ENCODE measurements at places on chromosomes 11 and 22.
A peak's percentile ranks its signal among the peaks of the same experiment; 100 is the strongest.

DNA sequence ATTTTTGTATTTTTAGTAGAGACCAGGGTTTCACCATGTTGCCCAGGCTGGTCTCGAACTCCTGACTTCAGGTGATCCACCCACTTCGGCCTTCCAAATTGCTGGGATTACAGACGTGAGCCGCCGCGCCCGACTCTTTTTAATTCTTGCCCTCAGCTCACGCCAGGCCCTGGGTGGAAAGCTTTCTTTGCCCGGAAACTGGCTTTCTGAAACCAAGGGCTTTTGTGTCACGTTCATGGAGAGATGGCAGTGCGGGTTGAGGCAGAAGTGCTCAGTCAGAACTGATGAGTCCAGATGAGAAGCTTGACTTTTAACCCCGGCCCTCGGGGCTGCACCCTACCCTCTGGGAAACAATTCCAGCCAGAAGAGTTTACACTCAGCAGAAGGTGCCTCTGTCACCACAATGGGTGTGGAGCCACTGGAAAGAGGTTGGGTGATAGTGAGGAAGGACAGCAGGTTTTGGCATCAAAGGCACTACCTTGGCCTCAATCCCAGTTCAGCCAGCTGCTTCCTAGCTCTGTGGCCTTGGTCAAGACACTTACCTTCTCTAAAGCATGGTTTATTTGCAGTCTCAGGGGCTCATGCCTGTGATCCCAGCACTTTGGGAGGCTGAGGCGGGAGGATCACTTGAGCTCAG is 890 bp upstream of the ARFGAP3 start:
- ATAC-seq, result no peak
- H3K27me3 ChIP-seq, result no peaks in the 10 kb centered on the region
- H3K27ac ChIP-seq, result no peak overlapping the region
- peak overlapping the region; percentile 94 for H3K4me3 ChIP-seq

DNA sequence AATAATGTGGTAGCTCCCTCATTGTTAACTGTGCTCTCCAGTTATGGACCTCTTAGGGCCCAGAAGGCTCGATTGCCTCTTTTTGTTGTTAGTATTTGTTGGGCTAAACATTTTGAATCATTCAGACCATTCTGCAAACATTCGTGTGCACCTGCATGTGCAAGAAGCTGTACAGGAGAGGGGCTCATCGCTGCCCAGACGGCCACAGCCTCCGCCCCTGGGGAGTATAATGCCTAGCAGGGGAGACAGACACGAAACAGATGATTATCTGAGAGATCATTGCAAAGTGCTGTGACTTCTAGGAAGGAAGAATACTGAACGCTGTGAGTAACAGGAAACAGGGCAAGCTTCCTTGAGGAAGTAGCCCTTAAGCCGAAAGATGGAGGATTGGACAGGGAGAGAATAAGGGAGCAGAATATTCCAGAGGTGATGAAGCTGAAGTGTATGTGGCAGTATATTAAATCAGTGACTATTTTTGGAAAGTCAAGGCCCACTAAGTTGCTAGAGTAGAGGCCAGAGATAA is 123.3 kb upstream of the RASSF10 start:
- no peaks in the 10 kb centered on the region for H3K36me3 ChIP-seq
- no peak overlapping the region for H3K27ac ChIP-seq
- no peak for ATAC-seq
- H3K4me3 ChIP-seq, result no peak overlapping the region

- no peak overlapping the region for H3K4me3 ChIP-seq
- no peaks in the 10 kb centered on the region for H3K36me3 ChIP-seq
- H3K27ac ChIP-seq, result no peak overlapping the region
- ATAC-seq, result no peak
- no peaks in the 10 kb centered on the region for H3K27me3 ChIP-seq
These were observed 64.8 kb downstream of the CADM1 start for GRCh38 chr11:115439385-115439784.

DNA sequence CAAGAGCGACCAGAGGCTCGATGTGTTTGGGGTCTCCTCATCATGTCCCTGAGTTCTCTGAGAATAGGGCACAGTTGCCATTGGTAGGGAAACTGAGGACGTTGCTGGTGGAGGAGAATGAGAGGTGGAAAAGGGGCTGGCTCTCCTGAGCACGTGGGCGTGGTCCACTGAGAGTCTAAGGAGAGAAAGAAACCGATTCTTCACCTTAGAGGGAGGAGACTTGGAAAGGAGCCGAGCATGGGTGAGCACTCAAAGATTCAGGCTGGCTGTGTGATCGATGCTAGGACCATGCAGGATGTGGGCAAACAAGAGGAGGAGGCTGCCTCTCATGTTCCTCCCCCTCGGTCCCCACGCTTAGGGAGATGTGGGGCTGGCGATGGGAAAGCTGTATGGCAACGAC is 19.8 kb upstream of the TLCD5 start:
- H3K4me3 ChIP-seq, result no peak overlapping the region
- no peaks in the 10 kb centered on the region for H3K36me3 ChIP-seq
- H3K4me1 ChIP-seq, result no peaks in the 10 kb centered on the region
- no peak overlapping the region for H3K27ac ChIP-seq

- no peak overlapping the region for H3K27ac ChIP-seq
- no peak for ATAC-seq
- H3K27me3 ChIP-seq, result peaks cover 4% of the 10 kb centered on the region
- no peaks in the 10 kb centered on the region for H3K4me1 ChIP-seq
- H3K4me3 ChIP-seq, result no peak overlapping the region
These were observed 16.4 kb upstream of the SLC25A1 start for GRCh38 chr22:19194766-19195536.

Data from activated T-helper 17 cell treated with anti-CD3 and anti-CD28 coated beads, Interleukin-2, amount 50 U/mL, for 72 hours (primary cell).